Hematopoietic multipotent progenitor cell treated with erythropoietin and hydrocortisone succinate and interleukin-3 and kit ligand, for 15 days (in vitro differentiated cells): ENCODE measurements at places on chromosomes 16 and 17.

DNA sequence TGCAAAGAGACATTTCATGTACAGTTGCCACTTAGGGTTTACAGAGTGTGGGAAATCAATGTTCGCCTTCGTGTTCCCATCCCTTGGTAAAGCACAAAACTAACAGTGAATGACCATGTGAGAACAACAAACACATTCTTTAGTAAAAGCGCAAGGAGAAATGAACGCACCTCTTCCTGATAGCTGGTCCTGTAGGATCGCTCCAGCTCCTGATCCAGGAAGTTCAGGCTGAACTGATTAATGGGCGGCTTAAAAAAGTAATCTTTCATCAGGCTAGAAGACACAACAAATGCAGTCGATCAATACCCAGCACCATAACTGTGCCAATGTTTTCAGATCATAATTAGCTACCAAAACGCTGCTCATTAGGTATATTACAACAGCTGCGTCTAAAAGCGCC is 108.3 kb upstream of the CREBBP start:
- DNase-seq, result no peak

DNA sequence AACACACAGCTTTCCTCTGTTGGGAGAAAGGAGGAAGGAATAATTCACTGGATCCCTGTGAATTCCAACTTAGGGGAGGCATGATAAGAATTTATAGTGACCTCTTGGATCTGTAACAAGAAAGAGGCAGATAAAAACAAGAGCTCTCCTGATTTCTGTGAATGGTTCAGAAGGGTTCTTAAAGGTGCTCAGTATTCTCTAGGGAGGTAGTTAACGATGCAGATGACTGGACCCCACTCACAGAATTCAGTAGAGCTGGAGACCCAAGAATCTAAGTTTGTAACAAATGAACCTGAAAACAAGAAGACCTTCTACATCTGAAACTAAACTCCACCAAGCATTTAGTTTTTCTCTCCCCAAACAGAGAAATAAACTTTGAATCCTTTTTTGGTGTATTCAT is 8.6 kb downstream of the ZNRF1 start:
- DNase-seq, result no peak

- no peak for DNase-seq
Observed at GRCh38 chr17:49630113-49630900, 47.6 kb downstream of the SPOP start.

DNA sequence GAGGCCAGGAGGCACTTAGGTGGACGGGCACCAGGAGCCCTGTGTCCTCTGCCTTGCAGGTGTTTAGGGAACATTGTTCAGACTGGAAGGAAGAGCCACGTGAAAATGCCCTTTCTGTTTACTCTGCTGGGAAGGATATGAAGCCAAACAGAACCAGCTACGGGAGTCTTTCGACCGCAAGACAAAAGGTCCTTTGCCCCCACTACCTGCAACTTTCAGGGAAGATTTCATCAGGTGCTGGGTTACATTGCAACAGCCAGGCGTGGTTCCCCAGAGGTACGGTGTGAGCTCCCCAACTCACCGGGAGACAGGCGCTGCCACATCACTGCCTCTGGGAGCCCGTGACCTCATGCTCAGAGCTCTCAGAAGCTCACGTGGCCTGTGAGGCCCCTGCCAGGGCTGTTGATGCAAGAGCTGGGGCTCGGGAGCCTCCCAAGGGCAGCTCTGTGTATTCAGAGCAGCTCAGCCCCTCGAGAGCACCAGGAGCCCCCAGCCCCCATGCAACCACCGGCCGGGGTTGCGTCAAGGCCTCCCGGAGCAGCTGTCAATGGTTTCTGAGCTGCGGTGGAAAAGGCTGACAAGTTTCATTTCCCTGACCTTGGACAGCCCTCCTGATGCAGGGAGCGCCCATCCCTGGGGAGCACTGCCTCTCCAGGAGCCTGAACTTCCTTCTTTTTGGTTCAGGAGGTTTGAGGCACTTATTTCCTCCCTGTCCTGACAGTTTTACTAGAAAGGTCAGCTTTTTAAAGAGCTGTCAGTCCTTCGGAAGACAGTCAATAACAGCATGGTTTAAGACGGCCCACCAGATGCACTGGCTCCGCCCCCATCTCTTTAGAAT is 42.1 kb downstream of the TBC1D16 start:
- DNase-seq, result no peak

DNA sequence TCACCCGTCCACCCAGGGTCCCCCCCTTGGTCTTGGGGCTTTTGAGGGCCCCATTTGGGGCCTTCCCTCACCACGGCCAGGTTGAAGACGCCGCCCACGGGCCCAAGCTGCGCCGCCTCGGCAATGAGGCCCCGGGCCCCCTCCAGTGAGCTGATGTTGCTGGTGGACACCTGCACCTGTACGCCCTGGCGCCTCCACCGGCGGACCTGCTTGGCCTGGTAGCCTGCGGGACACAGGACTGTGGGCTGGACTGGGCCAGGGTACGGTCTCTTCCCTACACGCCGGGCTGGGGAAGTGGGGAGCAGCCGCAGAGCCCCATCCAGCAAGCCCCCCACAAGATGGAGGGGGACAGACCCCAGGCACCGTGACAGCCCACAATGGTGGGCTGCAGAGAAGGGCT is 15.6 kb downstream of the FASN start:
- no peak for DNase-seq

DNA sequence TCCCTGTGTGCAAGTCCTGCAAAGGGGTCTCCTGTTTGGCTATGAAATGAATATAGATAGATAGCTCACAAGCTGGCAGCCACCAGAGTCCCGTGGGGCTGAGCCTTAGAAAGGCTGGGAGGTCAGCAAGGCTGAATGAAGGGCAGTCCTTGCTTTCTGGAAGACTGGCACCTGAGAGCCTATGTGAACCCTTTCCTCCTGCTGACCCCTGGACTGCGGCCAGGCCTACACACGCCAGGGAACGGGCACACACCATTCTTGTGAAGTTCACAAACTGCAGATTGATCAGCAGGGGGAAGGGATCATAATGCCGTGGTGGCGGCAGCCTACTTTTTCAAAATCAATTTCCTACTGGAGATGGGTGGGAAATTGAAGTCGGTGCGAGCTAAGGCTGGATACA is 985 bp upstream of the C17orf107 start:
- no peak for DNase-seq

DNA sequence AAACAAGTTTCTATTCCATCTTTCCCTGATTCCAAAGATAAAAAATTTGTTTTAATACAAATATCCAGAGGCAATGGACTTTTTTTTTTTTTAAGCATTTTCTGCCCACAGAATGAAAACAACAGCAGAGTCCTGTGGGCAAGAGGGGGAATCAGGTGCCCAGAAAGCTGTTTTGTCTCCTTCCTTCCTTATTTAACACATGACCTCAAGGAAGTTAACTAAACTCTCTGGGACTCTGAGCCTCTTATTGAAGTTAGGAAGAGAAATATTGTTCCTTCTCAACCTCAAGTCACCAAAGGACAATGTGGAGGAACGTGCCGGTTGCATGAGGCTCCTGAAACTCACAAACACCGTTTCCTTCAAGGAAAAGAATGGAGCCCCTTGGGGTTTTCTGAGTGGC is 34.9 kb downstream of the LITAF start:
- no peak for DNase-seq

- no peak for DNase-seq
Observed at GRCh38 chr17:78883533-78884131, 19.4 kb downstream of the CEP295NL start.

GRCh38 chr16:4814542-4815173 is 12.2 kb upstream of the ROGDI start:
- DNase-seq, result no peak

- DNase-seq, result no peak
Observed at GRCh38 chr16:75052481-75053202, 53.8 kb downstream of the ZNRF1 start.

- peak; percentile 13 for DNase-seq
Observed at GRCh38 chr16:12228602-12229499, 252.3 kb downstream of the SNX29 start.

DNA sequence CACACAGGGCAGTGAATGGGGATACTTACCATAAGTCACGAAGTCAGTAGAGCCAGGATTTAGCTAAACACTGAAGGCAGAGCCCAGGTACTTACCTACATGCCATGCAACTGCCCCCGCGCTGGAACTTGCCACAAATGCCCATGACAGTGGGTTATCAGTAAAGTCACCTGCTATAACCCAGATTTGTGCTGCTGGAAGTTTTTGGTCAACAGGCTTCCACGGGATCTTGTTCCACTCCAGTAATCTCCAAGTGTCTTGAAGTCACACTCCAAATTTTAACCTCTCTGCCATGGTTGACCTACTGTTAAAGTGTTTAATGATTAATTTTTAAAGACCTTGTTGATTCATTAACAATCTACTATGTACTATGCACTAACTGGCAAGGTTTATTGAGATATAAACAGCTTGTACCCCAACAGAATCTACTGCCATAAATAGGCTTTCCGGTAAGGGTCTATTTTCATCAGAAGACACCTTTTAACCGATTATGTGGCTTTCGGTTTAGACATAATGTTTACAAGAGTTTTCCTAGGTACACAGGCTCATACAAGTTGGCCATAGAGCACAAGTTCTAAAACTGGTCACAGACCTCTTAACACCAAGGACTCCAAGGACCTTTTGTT is 6.3 kb upstream of the SLC5A11 start:
- no peak for DNase-seq

GRCh38 chr17:58193641-58194255 is 1.2 kb downstream of the EPX start:
- DNase-seq, result no peak

DNA sequence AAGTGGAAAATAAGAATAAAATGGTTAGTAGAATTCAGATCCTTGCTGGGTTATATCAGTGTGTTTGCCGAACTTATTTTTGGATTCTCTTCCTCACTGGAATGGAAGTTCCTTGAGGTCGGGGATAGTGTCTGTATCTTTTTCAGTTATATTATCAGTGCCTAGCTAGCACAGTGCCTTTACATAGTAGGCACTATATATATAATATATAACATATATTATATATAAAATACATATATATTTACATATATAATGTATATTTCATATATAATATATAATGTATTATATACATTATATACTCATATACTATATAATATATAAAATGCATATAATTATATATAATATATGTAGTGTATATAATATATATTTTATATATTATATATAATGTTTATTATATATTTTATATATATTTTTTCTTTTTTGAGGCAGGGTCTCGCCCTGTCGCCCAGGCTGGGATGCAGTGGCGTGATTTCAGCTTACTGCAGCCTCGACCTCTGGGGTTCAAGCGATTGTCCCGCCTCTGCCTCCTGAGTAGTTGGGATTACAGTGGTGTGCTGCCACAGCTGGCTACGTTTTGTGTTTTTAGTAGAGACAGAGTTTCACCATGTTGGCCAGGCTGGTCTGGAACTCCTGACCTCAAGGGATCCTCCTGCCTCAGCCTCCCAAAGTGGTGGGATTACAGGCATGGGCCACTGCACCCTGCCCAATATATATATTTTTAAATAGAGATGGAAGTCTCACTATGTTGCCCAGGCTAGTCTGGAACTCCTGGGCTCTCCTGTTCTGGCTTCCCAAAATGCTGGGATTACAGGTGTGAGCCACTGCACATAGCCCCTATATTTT is 3.2 kb downstream of the NFATC3 start:
- no peak for DNase-seq

GRCh38 chr16:2663553-2664546 is 18.5 kb upstream of the KCTD5 start:
- DNase-seq, result peak; percentile 20

DNA sequence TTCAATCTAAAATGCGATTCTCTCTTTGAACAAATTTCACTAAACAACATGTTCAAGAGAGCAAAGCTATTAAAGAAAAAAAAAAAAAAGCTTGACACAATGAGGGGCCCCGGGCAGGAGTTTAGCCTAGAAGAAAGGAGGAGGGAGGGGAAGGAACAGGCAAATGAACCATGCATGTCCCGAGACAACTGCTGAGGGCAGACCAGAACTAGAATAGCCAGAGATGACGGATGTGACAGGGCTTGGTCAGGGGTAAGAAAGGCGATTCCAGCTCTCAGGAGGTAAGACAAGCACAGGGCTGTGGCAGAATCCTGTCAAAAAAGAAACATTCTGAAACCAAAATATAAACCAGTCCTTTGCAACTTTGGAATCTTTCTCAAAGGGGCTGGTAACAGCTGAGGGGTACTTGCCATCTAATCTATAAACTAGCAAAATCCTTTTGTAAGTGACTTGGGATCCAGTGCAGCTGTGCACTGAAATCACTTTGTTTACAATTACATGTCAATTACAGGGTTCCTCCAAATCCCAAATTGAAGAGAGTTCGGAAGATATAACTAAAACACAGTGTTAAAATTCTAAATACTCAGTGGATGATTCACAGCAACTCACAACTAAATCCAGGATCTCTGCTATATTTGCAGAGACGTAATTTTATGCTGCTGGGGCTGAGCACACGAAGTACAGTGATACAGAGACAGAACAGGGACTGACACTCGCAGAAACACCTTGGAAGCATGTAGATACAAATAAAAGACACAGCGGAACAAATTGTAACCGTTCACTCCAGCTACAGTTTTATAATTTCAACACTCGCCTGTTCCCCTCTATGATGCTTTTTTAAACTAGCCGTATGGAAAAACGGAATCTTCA is 567.4 kb upstream of the ZFHX3 start:
- DNase-seq, result no peak

DNA sequence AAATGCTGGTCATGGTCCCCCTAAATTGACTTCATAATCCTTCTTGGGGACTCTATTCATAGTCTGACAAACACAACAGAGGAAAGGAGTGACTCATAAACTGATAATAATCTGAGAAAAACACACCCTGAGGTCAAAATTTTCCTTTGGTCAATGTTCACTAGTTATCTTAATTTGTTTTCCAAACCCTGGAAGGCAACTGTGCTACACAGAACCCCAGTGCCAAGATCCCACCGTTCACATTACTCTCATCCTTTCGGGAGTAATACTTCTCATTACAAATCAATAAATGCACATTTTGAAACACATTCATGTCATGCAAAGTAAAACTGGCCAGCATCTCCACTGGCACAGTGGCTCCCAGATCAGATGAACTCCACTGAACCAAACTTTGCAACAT is 23.2 kb downstream of the COIL start:
- DNase-seq, result no peak

GRCh38 chr17:19756546-19756945 is 8.4 kb upstream of the ALDH3A1 start:
- DNase-seq, result no peak

DNA sequence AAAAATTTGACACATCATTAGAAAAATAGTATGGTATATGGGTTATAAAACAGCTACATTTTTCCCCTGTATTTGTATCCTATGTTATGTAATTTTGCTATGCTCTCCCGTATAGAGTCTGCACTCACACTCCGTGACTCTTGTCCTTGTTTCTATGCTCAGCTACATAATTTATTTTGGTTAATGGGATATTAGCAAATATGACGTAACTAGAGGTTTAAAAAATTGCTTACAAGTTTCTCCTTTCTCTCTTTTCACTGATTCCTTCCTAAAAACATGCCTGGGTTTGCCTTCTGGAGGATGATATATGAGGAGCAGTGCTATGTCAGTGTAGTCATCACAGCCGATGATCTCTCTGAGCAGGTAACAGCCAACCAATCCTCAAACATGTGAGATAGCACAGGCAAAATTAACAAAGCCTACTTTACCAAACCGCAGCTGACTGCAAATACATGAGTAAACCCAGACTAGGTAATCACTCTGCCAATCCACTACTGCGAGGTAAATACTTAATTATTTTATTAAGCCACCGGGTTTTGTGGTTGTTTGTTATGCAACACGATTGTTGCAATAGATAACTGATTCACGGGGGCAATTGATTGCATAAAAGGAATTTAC is 126.9 kb downstream of the KIF2B start:
- no peak for DNase-seq

- no peak for DNase-seq
Observed at GRCh38 chr16:2471653-2472487, 773 bp downstream of the NTN3 start.
